ENCODE measurements at places on chromosomes 7 and 10.

GRCh38 chr7:47578579-47579270 lies 3.2 kb downstream of the TNS3 start:
- DNase-seq, result no peak

DNA sequence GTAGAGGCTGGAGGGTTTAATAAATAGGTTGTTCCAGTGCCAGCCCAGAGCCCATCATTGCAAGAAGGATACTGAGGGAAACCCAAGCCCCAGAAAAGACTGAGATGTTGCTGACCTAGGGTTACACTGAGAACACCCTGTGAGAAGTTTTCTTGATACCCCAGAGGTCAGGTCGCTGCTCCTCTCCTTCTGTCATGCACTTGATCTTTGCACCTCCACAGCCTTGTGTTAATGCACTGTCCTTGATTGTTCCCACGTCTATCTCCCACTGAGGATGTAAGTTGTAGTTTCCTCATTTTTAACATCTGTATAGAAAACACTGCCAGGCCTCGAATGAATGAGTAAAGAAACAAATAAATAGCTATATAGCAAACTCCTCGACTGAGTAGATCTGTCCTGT lies 195.3 kb upstream of the AHR start:
- no peak for DNase-seq

GRCh38 chr7:116135306-116135705 lies 75.0 kb upstream of the TES start:
- no peak for DNase-seq

- DNase-seq, result no peak
Measured at GRCh38 chr10:102135956-102136526, 3.2 kb downstream of the PPRC1 start.

DNA sequence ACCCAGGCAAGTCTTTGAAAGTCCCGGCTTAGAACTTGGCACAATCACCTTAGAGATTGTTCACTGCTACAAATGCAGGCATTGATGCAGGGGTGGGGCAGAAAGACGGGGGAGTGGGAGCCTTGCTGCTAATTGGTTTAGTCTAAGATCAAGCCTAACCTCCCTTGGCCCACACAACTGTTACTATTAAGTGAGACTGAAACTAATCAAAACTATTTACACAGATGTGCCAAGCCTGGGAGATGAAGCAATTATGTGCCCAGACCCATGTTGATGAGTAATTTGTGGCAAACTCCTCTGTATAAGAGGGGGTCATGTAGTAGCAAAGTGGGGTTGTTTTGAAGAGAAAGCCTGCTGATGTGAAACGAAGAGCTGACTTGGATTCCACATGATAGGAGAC lies 178.2 kb upstream of the ITGB1 start:
- DNase-seq, result no peak

DNA sequence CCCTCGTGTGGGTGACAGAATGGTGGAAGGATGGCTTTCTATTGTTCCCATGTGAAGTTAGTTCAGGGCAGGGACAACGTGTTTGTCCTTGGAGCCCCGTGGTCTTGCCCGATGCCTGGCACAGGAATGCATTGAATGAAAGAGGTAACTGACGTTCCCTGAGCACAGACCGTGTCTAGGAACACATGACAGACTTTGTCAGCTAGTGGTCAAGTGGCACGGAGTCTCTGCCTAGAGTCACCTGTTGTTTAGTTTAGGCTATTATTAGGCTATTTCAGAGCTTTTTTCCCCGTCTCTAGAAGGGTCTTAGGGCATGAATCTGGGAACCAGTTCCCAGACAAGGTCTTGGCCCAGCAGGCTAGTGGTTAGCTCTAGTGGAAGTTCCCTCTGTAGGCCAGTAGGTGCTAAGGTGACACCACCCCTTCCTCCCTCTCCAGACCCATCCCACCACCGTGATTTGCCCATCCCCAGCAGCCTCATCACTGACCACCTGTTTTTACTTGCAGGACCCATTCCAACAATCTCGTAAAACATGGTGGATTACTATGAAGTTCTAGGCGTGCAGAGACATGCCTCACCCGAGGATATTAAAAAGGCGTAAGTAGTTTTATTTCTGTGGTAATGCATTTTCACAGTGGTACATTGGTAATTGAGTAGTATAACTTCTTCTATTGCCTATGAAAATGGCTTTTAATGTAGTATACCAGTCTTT lies 21.4 kb downstream of the DNAJB6 start:
- no peak for DNase-seq

DNA sequence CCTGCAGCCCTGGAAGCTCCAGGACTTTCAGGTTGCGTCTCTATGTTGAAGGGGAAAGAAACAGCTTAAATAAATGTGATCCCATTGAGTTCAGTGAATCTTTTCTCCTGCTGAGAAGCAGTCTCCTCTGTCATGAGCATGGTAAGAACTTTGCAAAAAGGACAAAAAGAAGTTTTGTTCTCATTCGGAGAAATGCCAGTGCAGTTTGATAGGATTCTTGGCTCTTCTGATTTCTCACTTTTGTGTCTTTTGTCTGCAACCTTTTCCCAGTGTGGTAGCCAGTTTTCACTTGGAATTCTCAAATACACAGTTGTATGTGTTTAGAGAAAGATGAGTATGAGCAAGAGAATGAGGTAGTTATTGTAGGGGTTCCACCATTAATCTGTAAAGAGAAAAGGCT lies 64.3 kb downstream of the AP3M1 start:
- DNase-seq, result no peak

DNA sequence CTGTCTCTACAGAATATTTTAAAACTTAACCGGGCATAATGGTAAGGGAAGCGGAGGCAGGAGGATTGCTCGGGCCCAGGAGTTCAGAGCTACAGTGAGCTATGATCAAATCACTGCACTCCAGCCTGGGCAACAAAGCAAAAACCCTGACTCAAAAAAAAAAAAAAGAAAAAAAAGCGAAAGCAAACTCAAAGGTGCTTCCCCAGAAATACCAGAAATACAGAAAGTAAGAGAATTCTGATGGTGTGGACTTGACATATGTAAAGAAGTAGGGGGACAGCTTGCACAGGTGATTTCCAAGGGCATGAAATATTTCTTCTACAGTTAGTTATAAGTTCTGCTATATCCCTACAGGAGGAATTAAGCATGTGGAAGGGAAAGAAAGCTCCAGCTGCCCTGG lies 69.7 kb upstream of the APBB1IP start:
- DNase-seq, result no peak

DNA sequence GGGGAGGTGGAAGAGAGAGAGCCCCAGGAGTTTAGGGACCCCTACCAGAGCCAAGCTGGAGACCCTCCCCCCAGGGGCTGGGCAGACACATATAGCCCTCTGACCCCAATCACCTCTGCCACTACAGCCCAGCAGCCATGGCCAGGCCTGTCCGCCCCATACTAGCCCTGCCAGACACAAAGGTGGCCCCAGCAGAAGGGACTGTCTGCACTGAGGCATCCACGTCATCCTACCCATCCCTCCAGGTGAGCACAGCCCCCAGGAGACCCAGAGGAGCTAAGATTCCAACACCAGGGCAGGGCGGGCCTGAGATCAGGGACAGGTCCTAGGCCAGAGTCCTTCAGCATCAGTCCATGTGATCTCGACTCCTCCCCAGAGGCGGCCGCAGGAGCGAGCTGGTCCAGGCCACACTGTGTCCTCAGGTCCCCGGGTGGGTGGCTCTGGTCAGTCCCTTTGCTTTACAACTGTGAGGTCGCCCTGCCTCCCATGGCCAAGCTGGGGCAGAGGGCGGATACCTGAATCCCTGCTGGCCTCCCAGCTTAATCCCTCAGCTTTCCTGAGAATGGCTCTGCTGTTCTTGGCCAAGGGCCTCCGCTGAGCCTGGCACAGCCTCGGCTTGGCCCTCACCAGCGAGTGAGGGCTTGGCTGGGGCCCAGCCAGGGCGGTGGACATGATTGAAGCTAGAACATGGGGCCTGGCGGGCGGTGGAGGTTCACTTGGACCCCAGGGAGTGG lies 14.3 kb upstream of the ELN start:
- no peak for DNase-seq

DNA sequence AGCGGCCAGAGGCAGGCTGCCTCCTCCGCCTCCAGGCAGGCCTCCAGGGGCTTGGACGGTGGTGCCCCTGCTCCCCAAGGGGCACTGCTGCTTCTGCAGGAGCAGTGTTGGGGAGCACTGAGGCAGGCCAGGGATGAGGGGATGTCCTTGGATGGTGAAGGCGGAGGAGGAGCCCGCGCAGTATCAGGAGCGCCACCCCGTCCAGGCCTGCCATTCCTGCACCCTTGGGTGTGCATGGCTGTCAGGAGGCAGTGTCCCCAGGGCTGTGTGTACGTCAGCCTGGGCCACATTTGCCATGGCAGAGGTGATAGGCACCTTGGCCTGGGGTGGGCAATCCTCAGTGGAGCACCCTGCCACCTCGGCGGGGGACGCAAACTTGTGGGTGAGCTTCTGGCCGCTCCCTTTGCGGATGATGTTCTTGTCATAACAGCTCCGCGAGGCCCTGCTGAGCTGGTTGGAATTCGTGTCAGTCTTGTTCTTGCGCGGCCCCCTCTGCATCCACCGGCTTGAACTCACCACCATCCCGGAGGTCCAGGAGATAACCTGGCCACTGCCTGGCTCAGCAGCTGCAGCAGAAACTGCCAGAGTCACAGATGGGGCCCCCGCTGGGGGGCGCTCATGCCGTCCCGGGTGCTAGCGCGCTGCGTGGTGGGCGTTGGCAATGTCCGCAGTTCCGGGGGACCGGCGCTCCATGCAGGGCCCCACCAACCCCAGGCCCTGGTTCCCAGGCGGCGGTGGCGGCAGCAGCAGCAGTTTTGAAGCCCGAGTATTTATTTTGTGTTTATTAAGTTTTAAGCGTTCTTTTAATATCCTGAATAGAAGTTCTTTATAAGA lies 182.3 kb upstream of the ADCY1 start:
- no peak for DNase-seq

All from stimulated activated CD8-positive, alpha-beta memory T cell treated with anti-CD3 and anti-CD28 coated beads, Interleukin-4, amount 100 ng/mL, for 1 hour (primary cell).